Stimulated activated CD4-positive, alpha-beta T cell treated with anti-CD3 and anti-CD28 coated beads, Interleukin-1b, Interleukin-23, amount 100 ng/mL, for 1 hour (primary cell): ENCODE measurements at places on chromosomes 6 and 20.

GRCh38 chr6:139972116-139972515 lies 597.7 kb upstream of the CITED2 start:
- no peak for DNase-seq

GRCh38 chr6:45637611-45638257 lies 260.0 kb upstream of the SUPT3H start:
- no peak for DNase-seq

- no peak for DNase-seq
Observed at GRCh38 chr6:28312939-28313338, 23.0 kb downstream of the ZSCAN31 start.

- no peak for DNase-seq
Observed at GRCh38 chr6:128280960-128281359, 239.4 kb downstream of the PTPRK start.

DNA sequence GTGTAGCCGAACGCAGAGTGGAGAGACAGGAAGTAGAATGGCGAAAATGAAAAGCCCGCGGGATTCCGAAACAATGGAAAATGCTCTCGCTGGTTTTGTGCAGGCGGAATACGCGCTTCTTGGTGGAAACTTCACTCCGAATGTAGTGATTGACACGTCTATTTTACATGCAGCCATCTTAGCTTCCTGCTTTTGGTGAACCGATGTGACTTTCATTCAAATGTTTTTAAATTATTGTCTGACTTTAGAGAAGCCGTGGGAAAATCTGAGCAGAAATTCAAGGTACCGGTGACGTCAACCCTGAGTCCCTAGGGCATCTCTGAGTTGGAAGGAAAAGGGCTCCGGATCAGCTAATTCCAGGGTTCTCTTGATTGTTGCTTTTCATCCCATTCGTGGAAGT lies 11.4 kb downstream of the GPX5 start:
- no peak for DNase-seq
